Fibroblast of lung (primary cell): ENCODE measurements at places on chromosomes 7 and 10.

- peak; percentile 72 for DNase-seq
These were observed at the start of gene HOGA1 for GRCh38 chr10:97584060-97584797. TSS of gene HOGA1 (plus strand) at chr10:97584389. CDS start at chr10:97584704, 315 bp downstream.

DNA sequence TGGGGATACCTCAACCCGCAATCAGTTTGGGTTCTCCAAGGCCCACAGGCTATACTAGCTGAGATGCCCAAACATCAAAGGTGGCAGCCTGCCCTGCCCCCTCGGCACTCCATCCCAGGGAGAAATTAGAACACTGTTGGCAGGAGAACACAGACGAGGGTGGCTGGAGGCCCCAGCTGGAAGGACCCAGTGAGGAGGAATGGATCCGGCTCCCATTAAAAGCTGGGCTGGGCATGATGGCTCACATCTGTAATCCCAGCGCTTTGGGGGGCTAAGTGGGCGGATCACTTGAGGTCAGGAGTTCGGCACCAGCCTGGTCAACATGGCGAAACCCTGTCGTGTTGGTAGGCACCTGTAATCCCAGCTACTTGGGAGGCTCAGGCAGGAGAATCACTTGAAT lies 199.9 kb upstream of the GNAI1 start:
- no peak for DNase-seq

DNA sequence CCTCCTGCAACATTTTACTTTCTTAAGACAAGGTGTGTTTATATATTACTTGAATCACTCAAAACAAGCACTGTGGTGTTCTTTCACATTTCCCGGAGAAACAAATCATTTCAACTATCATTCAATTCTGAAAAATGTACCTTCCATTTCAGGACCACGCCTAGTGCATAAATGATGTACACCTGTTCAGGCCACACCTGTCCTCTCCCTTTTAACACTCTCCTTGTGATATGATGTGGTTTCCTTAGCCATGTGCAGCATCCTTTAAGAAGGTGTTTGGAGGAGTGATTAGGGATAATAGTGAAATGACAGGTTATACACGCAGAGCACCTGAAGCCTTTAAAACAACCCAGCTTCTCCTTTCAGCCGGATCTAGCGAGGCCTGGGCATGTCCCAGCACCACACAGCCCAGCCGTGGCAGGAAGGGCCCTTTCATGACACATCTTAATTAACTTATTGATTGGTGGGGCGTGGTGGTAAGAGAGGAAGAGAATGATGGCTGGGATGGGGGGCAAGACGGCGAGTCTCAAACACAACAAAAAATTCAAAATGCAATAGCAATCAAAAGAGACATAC lies 26.9 kb downstream of the ABLIM1 start:
- DNase-seq = no peak

DNA sequence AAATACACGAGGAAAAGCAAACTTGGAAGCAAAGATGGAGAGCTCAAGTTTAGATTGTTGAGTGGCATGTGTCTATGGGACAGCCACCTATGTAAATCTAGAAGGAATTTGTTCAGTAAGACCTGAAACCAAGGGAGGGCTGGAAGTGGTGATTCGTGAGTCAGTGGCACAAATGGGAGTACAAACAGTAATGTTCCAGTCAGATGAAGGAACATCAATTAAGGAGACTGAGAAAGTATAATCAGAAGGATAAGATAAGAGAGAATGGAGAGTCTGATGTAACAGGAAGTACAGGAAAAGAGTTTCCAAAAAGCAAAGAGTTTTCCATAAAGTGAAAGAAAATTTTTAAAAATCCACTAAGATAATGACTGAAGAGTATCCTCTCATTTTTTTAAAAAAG lies 544.2 kb downstream of the KIF20B start:
- no peak for DNase-seq

DNA sequence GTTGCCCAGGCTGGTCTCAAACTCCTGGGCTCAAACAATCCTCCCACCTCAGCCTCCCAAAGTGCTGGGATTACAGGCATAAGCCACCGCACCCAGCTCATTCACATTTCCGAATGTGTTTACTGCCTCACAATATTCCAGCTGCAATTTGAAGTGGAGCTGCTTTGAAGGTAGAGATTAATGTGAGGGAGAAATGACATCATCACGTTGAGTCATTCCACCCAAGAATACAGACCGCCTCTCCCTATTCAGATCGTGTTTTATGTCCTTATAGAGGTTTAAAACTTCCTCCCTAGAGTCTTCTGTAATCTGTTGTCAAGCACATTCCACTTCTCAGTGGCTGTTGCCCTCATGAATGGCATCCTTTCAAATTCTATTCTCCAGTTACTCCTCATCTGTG lies 100.4 kb upstream of the PDGFA start:
- DNase-seq = peak; percentile 87

- DNase-seq = no peak
These were observed 159.0 kb downstream of the SFMBT2 start for GRCh38 chr10:7251696-7252465.

DNA sequence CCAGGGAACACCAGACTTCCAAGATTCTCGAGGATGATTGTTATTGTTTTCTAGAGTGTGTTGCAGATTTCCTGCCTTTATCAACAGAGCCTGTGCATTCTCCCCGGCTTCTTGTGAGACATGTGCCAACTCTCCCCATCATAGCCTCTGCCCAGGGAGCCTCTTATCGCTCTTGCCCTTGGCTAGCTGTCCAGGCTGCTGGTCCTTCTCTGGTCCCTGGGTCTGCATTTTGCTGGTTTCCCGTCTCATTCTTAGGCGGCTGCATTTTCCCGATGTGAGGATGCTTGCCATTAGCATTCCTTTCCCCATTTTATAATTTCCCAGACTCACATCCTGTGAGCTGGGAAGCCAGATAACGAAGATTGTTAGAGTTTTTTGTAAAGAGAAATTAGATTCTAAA lies 15.2 kb downstream of the SLC13A4 start:
- no peak for DNase-seq

GRCh38 chr10:34504534-34504933 lies 310.6 kb downstream of the PARD3 start:
- DNase-seq = peak; percentile 83

DNA sequence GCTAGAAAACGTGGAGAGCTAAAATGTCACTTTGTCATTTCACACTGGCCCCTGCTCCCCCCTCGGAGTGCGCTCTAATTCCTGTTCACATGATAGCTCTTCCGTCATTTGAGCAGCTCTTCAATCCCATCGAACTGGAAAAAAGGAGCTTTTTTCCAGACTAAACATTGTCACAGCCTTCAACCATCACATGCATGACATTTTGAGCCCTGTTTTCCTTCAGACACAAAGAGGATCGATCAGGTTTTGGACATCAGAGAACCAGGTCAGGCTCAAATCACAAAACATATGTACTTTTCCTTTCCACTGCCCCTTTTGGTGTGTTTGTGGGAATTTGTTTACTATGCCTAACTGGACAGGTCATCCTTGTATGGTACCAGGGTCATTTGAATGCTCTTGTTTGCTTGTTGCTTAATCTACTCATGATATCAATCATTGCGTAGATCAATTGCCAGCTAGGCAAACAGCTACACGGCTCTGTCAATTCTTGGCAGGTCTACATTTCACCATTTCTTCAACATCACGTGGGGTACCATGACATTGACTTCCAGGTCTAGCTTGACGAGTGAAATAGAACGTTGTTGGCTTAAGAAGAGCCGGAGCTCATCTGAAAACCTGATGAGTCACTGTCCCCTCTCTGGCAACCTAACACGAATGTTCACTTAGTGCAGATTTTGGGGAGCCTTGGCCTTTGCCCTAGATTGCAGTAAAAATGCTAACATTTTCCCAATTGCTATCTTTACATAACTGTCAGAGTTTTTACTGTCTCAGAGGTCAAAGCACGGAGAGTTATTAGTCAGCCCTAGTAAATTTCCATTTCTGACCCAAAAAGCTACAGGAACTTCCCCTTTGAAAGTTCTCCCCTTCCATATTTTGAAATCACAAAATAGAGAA lies 87.3 kb downstream of the LYZL2 start:
- DNase-seq = no peak

DNA sequence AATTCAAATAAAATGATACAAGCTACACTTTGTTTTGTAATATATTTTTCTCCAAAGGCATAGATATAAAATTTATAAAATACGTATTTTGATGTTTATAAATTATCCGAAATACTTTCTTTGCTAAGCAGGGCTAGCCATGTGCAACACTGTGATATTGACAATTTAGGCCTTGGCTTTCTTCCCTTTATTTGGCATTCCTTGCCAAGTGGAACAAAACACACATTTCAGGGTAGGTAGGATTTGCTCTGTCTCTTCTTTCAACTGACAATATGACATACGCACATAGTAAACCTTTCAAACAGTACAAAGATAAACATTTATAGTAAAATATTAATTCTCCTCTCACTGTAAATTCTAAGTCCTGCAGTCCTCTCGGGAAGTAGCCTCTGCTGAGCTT lies 103.3 kb upstream of the POT1 start:
- DNase-seq = no peak

DNA sequence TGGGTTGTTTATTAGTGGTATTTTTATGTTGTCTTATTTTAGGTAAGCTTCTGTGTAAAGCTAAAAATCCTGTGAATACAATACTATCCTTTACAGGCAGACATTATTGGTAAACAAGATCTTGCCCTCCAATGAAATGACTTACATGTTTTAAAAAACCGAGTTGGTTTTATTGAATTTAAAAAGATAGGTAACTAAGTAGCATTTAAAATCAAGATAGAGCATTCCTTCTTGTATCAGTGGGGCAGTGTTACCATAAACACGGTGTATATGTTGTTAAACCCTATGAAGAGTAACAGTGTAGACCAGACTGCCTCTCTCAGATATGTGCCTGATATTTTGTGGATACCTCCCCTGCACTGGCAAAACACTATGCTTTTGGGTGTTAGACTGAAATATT lies 81.0 kb downstream of the SNX10 start:
- DNase-seq = no peak

- DNase-seq = peak; percentile 7
These were observed 1.6 kb downstream of the GPR22 start for GRCh38 chr7:107471292-107472070.

GRCh38 chr7:134343136-134343535 lies 26.4 kb upstream of the SLC35B4 start:
- DNase-seq = no peak

DNA sequence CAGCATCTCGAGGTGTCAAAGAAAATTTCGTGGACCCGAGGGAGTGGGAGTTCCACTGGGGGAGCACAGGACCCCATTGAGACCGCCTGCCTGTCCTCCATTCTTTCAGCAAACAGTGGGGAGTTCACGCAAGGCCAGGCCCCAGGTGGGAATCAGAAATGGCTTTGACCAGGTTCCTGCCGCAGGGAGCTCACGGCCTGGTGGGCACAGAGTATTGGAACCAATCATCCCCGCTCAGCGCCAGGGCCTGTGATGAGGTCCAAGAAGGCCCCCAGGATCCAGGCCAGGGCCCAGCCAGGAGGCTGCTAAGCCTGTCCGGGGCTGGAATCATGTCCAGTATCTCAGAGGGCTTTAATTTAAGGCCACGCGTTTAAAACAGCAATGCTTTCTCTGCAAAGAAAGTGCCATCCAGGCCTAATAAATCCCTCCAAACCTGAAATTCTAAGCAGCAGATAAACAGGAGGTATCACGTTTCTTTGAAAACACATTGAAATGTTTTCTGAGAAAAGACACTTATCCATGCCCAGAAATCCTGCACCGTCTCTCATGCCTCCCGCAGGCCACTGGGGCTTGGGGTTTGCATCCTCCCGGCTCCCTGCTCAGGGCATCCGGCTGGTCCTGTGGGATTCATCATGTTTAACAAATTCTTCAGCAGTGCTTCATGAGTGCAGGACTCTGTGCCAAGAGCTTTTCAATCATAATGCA lies 125.7 kb downstream of the OAT start:
- no peak for DNase-seq

DNA sequence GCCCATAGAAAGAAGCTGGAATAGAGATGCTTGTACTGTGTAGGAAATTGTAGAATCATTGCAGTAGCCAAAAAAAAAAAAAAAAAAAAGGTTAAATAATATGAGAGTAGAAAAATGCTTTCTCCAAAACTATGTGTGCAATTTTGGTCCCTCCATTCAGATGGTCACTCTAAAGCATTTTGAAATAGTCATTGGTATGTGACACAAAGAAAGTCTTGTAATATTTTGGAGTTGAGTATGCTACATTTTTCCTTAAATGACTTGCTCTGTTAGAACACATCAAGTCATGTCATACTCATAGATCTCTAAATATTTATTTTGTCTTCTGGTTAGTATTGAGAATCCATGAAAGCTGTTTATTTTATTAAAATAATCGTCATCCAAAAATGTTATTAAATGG lies 424.4 kb downstream of the PLXDC2 start:
- DNase-seq = no peak

DNA sequence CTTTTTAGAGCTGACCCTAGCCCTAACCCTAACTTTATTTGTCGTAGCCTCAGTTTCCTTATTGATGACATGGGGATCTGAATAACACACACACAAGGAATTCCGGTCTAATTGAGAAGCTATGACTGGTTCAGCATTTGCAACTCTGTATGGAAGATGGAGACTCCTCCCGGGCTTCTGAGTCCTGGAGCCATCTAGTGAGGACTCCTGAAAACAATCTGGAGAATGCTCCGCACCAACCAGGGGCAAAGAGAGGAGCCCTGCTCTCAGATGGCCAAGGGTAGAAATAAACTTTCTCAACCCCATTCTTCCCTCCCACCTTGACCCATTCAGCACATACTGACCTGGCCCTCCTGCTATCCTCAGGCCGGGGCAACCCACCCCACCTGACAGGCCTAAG lies 26.4 kb downstream of the MBL2 start:
- DNase-seq = no peak

GRCh38 chr7:151660141-151660540 lies 140.4 kb upstream of the RHEB start:
- no peak for DNase-seq

DNA sequence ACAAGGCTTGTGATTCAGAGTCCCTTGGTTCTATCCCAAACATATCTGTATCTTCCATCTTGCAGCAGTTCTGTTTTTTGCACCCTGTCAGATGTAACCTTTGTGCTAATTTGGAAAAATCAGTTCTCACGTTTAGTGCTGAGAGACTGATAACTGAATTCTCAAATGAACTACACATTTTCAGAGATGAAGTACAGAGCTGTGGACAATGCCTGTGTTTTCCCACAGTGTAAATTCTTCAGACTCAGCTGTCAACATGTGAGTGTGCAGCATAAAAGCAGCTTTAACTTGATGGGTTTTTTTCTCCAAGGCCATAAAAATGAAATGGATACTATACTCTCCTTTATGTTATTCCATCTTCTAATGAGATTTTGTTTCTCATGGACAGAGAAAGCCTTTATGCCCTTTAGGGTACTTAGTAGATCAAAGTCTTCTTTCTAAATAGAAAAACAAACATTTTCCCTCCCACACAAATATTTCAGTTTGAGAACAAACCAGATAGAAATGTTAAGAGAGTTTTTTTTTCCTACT lies 150.9 kb downstream of the SEMA3A start:
- DNase-seq = peak; percentile 53

GRCh38 chr10:43890124-43890523 lies 241.4 kb upstream of the ZNF32 start:
- no peak for DNase-seq

- DNase-seq = peak; percentile 100
These were observed 32.8 kb downstream of the IL15RA start for GRCh38 chr10:5944389-5945189.

- DNase-seq = no peak
These were observed 182.0 kb downstream of the ZNF248 start for GRCh38 chr10:37675449-37675848.
